ENCODE measurements at places on chromosomes 1 and 21.

DNA sequence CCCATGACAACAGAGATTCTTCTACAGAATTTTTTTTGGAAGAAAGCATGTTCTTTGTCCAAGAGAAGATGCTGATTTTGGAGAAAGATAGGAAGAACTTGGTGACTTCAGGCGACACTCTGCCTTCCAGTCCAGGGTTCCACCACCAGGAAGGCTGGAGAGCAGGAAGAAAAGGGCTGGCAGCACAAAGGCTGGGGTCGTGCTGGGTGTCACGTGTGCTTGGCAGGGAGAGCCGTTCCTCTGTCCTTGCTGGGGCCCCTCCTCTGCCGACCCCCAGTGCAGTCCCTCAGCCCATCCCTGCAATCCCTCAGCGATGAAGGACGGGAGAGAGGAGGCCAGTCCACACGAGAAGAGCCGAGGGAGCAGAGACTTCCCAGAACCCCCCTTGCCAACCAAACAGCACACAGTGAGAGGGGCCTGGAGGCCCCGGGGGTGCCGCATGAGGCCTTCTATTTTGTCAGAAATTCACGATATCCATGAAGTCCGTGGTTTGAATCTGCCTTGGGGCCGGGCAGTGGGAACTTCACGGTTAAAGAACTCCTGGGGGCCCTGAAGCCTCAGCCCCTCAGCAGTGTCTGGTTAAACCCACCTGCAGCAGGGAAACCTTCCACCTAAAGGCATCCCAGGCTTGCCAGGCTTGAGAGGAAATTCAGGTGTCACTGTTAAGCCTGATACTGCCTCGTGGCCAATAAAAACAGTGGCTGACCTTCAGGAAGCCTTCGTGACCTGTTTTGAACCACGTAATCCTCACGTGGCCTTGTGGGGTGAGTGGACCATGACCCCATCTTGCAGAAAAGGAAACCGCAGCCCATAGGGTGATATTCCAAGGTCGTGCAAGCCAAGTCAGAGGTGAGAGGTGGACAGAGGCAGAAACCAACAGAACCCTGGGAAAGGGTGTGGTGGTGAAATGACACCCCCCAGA lies 3.4 kb downstream of the KRTAP10-12 start:
- DNase-seq, result no peak

GRCh38 chr1:153353226-153353947 lies 4.3 kb upstream of the S100A9 start:
- DNase-seq, result no peak

- no peak for DNase-seq
These were observed 20.6 kb downstream of the KPNA6 start for GRCh38 chr1:32128479-32128878.

DNA sequence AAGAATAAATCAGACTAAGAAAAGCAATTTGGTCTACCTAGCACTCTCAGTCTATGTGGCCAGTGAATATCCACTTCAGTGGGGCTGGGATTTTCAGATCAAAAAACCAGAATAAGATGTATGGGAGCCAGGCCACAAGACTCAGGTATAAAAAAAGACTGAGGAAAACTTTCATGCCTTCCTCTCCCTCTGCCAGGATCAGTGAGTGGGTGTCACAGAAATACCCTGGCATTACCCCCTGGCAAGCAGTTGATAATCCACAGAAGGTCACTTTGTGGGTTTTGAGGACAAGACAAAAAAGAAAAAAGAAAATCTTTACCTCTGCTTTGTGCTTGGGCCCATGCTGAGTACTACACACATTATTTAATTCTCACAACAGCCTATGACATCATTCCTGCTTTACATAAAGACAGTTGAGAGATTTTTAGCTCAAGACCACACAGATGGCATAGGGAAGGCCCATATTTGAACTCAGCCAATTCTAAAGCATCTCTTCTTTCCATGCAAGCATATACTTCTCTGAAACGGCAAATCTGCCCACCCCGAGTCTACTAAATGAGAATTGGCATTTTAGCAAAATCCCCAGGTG lies 57.6 kb downstream of the DESI2 start:
- no peak for DNase-seq

DNA sequence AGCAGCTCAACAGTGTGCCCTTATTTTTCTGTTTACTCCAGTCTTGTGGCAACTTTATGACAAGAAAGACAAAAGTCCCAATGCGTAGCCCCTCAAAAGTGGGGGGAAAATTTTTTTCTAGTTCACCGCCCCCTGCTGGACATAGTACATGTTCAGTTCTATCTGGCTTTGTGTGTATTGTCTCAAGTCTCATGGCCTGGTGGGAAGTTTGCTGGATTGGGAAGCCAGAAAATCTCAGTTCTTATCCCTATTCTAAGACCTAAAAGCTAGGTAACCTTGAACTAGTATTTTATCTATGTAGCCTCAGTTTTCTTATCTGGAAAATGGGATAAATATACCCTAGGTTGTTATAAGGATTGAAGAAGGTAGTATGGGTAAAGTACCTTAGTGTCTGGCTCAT lies 55.8 kb upstream of the LDLRAP1 start:
- no peak for DNase-seq

DNA sequence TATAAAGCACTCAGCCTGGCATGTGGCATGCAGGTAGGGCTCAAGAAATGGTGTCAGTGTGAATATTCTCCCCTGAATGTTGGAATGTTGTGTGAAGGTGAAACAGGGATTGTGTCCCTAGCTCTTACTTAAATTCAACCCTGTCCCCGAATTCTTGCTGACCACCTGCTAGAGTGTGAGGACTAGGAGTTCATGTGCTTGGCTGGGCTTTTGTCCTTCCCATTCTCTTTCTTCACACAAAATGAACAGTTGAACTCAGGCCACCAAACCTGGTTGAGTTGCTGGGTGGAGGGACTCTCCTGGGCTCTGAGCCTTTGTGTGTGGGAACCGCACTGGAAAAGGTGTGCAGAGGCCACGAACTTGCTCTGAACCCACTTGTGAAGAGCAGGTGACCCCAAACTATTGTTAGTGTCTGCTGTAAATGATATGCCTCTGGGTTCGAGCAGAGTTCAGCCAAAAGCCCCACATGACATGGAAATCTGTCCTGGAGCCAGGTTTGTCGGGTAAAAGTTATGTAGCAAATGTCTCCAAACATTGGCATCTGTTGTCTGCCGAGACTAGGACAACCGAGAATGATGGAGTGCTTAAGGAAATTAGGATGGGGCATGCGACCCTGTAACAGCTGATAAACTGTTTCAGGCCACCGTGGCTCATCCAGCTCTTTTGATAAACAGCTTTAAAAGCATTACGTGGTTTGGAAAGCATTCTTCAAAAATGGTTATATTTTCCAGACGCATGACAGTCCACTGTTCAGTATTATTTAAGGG lies 144.2 kb downstream of the DHRS3 start:
- DNase-seq, result no peak

GRCh38 chr21:21481239-21481638 lies 483.0 kb downstream of the NCAM2 start:
- DNase-seq, result no peak

DNA sequence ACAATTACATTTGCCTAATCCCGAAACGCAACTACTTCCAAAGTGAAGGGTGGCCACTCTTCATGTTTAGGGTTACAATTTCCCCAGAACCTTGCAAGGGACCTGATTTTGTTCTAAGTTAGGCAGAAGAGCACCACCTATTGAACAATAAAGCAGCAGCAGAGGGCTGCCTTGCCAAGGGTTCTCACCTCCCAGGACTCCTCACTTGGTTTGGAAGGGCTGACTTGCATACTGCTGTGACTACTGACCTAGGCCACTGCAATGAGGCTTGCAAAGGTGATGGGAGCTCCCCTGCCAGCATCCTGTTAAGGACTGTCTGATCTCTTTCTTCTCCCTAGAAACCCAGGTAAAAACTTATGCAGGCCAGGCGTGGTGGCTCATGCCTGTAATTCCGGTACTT lies 14.2 kb downstream of the MTOR start:
- no peak for DNase-seq

- no peak for DNase-seq
These were observed 23.5 kb downstream of the MIA3 start for GRCh38 chr1:222641269-222641948.

GRCh38 chr21:42439284-42440186 lies 35.8 kb downstream of the UBASH3A start:
- DNase-seq, result no peak

GRCh38 chr1:197319631-197320030 lies 51.6 kb downstream of the CRB1 start:
- DNase-seq, result no peak

DNA sequence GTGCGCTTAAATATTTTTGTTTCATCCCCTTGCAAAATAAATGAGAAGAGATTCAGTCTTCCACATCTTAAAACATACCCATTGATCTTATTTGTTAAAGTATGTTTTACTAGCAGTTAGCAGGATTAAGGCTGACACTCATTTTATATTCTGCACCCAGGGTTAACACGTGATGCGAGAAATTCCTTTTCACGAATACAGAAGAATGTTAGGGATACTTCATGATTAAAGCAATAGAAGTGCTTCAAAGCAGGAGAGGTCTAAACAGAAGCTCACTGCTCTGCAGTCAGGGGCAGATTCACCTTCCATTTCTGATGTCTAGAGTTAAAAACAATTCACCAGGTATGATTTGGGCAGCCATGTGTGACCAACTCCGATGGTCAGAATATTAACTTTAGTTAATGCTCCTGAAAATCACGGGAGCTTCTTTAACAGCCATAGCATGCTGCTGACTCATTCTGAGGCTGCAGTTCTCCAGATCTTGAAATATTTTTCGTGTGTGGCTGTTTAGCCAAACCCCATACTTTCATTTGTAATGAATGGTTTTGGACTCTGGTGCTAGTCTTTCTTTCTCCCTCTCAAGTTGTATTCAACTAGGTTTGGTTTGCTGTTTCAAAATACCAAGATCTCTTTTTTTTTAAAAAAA lies 19.7 kb downstream of the BCAR3 start:
- no peak for DNase-seq

- DNase-seq, result no peak
These were observed 675.3 kb downstream of the LTN1 start for GRCh38 chr21:28317177-28317950.

- no peak for DNase-seq
These were observed 2.9 kb downstream of the ASAP3 start for GRCh38 chr1:23481026-23481597.

DNA sequence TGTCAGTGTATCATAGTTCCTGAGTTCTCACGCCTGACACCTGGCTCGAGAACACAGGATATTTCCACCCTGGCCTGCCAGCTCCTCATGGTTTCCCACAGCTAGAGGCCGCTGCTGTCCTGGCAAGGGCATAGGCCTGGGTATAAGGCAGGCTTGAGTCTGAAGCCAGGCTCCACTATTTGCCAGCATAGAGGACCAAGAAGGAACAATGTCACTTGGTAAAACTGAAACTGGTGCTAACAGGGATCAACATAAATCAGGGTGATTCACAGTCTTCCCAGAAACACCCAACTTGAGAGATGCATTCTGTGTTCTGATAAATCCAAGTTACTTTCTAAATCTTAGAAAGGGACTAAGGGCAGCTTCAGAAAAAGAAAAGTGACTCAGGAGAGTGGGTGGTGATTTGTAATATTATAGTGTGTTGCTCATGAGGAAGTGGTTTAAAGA lies 6.9 kb upstream of the S100A2 start:
- DNase-seq, result no peak

DNA sequence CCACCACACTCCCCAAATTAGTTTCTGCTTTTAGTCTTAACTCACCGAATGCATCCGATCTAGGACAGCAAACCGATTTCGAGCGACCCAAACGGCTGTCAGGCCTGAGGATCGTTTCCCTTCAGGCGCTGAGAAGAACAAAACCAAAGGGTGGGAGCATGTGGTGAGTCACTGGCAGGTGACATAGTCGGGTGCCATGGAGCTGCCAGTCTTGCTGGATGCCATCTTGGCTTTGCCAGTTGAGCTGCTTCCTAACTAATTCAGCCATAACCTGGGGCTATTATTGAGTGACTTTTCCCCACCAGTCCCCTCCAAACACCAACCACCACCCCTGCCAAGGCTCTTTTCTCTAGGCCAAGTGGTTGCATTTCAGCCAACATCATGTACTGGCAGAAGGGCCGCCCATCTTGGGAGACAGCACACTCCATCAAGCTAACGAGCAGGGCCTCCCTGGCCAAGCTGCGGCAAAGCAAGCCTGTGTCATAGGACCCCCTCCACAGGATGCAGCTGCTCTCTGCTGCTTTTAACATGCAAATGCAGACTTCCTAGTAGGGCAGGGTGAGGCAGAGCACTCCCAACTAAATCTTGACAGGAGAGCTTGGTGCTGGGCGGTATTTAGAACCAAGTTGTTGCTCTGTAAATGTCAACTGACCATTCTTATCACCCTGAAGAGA lies 22.3 kb upstream of the PEX19 start:
- DNase-seq, result no peak

- DNase-seq, result no peak
These were observed 49.7 kb downstream of the PACC1 start for GRCh38 chr1:212364985-212365384.

DNA sequence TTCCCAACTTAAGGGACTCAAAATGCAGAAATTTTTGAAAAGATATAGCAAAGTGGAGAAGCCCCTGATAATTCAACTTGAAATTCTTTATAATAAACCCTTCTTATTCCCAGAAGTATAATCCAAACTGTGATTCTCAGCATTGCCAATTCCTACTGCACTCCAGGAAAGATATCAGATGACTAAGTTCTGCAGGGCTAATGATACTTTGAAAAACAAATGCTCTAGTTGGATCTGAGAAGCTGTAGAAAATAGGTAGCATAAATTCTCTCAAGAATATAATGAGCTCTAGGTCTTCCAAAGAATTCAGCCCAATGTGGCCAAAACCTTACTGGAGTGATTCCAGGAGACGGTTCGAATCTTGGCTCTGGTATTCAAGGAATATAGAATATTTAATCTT lies 294.0 kb upstream of the PTBP2 start:
- no peak for DNase-seq

DNA sequence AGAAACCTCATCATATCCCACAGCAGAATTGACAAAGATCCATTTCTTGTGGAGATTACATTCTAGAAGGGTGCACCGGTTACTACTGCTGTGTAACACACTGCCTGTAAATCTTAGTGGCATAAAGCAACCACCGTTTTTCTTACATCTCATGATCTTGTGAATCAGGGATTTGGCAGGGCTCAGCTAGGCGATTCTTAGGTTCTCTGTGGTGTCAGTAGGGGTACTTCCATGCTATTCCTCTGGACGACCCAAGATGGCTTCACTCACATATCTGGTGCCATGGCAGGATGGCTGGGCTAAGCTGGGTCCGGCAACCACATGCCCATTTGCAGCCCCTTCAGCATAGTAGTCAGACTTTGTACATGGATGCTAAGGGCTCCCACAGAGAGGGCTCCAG lies 179.8 kb upstream of the TMEM51 start:
- DNase-seq, result no peak

DNA sequence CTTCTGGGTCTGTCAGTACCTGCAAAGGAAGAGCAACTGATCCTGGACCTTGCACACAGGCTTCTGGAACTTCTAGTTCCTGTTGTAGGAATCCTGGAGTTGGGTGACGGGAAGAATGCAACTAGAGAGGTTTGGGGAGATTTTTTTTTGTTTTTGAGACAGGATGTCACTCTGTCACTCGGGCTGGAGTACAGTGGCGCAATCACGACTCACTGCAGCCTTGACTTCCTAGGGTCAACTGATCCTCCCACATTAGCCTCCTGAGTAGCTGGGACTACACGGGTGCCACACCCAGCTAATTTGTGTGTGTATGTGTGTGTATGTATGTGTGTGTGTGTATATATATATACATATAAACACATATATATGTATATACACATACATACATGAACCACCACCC lies 18.8 kb downstream of the ENTREP3 start:
- no peak for DNase-seq

GRCh38 chr1:56571448-56571847 lies 7.9 kb downstream of the PLPP3 start:
- DNase-seq, result no peak

Data from activated CD8-positive, alpha-beta memory T cell treated with anti-CD3 and anti-CD28 coated beads for 48 hours (primary cell).